ENCODE measurements at places on chromosomes 4 and X. TPM values are rescaled to one million over a fixed set of nuclear protein-coding genes. Genes with fewer than 3 reads are reported as not detected.

DNA sequence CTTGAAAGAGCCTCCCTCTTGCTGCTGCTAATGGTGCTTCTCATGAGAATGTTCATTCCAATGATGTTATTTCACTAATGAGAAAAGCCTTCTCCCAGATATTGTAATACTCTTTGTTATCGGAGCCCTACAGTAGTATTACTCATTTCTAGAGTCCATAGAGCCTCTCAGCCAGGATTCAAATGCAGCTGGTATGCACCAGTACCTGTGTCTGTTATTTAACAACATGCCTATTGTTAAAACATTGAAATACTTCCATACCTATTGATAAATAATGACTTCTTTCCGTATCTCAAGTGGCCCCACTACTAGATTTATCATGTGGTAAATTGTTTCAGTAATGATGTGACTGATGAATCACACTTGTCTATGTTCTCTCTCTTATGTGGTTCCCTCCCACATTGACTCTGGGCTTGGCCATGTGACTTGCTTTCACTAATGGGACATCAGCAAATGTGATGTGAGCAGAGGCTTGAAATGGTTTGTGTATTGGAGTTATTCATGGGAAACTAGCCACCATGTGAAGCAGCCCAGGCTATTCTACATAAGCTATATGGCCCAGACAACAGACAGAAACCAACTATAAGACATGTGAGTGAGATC is 207.6 kb downstream of the THOC2 start:
- DNase-seq = no peak

GRCh38 chr4:177263818-177264217 is 45.9 kb upstream of the NEIL3 start:
- DNase-seq = no peak

The ABLIM2 gene
- total RNA-seq = 11.3 TPM

DNA sequence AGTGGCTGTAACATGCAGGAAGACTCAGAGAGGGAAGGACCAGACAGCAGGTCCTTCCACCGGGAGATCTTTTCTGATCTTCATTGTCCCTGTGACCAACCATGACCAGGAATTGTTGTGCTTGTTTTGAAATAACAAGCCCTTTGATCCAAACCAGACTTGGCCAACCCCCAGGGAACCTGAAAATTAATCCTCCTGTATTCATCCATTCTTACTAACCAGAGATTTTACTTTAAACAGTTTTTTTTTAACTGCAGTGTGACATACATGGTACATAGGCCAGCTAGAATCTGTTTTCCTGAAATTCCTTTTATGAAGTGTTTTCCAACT is 4.0 kb downstream of the WFS1 start:
- no peak for DNase-seq

GRCh38 chr4:98493296-98493695 is 165.1 kb downstream of the TSPAN5 start:
- no peak for DNase-seq

DNA sequence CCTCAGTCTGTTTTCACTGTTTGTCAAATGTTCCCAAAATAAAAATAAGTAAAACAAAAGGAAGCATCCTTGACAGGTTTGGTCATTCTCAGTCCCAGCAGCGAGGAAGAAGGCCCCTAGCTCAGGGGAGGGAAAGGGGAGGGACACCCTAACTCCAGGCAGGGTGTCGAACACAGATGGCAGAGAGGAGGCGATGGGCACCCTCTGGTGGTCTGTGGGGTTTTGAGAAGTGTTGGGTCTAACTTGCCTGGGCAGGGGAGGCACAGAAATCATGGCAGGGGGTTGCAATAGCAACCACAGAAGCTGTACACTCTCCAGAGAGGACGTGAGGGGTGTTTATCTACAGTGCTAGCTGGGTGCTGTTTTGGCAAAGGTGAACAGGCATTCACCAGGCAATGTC is 229.8 kb upstream of the SFRP2 start:
- DNase-seq = no peak

DNA sequence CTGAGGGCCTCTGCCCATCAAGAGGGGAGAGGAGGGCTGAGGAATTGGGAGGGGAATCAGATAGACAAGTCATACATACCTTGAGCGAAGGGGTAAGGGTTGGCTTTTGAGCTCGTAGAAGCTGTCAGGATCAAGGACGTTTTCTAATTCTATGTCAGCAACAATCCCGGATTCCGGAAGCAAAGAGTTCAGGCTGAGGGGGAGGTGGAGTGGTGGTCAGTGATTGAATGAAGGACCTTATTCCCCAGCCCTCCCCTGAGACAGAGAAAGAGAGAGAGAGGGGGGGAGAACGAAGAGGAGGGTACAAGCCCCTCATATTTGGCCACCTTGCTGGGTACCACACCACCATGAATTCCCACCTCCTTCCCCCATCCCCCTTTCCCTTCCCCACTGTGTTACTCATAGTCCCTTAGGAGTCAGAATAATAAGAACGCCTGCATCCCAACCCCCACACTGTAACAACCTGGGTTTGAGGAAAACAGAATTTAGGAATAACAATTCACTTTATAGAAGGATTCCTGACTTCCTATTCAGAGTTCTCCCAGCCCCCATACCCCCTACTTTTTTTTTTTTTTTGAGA is 2.7 kb downstream of the TFE3 start:
- DNase-seq = no peak

DNA sequence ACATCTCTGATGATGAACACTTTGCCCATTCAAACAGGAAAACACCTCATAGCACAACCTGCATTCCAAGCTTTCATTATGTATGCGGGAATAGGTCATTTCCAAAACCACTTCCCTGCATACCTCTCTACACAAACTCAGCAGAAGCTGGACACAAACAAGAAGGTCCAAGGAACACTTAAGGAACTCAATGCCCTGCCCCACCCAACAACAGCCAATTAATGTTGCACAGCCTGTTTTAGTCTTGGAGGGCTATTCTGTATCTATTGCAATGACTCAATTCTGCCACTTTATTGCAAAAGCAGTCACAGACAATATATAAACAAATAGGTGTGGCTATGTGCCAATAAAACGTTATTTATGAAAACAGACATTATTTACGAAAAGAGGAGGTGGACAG is 16.7 kb downstream of the OPHN1 start:
- no peak for DNase-seq

The DCAF4L1 gene
- 0.12 TPM for total RNA-seq
